ENCODE measurements at places on chromosomes 2 and 18.

DNA sequence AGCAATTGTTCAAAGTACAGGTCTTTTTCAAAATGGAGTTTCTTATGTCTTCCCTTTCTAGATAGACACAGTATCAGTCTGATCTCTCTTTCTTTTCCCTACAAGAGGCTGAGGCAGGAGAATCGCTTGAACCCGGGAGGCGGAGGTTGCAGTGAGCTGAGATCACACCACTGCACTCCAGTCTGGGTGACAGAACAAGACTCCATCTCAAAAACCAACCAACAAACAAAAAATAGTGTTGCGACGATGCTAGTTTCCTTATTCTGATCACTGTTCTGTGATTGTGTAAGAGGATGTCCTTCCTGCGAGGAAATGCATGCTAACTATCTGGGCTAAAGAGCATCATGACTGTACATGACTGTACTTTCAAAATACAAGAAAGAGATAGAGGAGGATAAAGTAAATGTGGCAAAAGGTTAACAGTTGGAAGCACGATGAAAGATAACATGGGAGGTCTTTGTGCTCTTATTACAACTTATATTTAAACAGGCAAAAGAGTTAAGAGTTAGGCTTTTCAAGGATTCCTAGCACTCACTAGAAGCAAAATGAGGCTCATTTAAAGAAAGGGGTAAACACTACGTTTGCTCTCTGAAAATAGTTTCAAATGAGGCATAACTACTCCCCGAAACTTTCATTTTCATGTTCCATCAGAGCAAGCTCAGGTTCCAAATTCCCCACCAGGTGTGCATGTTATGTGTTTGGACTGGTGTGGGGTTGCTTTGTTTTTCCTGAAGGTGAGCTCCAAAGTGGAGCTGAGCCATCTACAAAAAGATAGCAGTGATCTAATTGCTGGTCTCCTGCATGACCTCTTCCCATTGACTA, 23.8 kb downstream of the SOWAHC start:
- no peak for DNase-seq

GRCh38 chr2:236818281-236819045, 248.8 kb downstream of the ACKR3 start:
- DNase-seq, result no peak

- no peak for DNase-seq
These were observed 27.8 kb downstream of the NXPH2 start for GRCh38 chr2:138752197-138752956.

GRCh38 chr2:203463266-203463678, 71.8 kb downstream of the RAPH1 start:
- no peak for DNase-seq

DNA sequence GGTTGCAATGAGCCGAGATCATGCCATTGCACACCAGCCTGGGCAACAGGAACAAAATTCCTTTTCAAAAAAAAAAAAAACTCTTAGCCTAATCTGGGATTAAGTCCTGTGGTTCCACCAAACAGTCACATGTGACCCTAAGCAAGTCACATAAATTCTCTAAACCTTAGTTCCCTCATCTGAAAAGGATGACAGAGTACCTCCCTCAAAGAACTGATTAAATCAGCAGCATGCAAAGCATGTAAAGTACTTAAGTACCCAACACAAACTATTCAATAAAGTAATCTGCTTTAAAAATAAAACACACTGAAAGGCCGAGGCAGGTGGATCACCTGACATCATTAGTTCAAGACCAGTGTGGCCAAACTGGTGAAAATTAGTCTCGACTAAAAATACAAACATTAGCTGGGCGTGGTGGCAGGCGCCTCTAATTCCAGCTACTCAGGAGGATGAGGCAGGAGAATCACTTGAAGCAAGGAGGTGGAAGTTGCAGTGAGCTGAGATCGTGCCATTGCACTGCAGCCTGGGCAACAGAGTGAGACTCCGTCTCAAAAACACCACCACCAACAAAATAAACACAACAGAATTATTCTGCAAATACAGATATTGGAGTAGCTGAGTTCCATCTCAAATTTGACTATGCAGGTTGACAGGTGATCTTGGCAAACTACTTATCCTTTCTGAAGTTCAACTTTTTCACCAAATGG, 7.0 kb downstream of the USP34 start:
- DNase-seq, result no peak

GRCh38 chr2:56522605-56523089, 338.9 kb downstream of the CCDC85A start:
- DNase-seq, result no peak

GRCh38 chr2:226064932-226065570, 665.5 kb downstream of the NYAP2 start:
- DNase-seq, result no peak

DNA sequence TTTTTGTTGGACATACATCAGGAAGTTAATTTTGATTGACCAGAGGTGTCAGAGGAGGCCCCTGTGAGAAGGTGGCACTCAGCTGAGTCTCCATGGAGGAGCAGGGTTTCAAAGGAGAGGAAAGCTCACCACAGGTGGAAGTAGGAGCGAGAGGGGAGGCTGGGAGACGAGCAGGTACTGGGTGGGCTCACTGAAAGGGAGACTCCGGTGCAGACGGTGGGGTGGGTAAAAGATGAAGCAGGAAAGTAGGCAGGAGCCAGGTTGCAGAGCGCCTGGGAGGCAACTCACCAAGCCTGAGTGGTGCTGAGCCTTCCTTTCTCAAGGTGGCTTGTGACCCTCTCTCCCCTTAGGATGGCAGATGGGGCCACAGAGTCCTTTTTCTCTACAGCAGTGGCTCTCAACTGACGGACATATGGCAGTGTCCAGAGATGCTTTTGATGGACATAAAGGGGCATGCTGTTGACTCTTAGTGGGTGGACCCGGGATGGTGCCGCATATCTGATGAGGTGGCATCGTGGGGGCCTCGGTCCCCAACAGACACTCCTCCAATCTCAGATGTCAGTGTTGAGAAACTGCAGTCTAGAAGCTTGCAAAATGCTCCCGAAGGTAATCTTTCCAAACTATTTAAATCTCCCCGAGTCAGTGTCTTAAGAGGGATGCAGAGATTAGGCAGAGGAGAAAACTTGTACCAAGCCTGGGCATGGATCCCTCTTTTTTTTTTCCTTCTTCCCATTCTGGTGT, 64.0 kb downstream of the LPIN1 start:
- DNase-seq, result peak; percentile 22

- DNase-seq, result no peak
These were observed 40.6 kb downstream of the ZRANB3 start for GRCh38 chr2:135490376-135490775.

DNA sequence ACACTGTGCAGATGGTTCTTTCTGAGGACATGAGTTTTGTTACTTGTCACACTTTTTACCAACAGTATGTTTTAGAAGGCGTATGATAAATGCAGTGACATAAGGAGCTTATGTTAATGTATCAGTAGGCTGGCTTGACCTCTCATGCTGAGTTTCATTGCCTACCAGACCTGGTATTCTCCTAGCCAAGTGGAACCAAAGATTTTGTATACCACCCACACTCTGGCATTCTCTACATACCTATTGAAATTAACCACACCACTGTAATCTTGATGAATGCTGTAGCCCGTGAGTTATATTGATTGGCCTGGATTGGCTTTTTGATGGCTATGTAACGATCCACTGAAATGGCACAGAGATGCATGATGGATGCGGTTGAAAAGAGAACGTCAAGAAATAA, 11.4 kb downstream of the HTR2B start:
- DNase-seq, result no peak

GRCh38 chr2:67752969-67753368, 309.8 kb downstream of the C1D start:
- no peak for DNase-seq

- no peak for DNase-seq
These were observed 1397.6 kb upstream of the DDX18 start for GRCh38 chr2:116416731-116417377.

DNA sequence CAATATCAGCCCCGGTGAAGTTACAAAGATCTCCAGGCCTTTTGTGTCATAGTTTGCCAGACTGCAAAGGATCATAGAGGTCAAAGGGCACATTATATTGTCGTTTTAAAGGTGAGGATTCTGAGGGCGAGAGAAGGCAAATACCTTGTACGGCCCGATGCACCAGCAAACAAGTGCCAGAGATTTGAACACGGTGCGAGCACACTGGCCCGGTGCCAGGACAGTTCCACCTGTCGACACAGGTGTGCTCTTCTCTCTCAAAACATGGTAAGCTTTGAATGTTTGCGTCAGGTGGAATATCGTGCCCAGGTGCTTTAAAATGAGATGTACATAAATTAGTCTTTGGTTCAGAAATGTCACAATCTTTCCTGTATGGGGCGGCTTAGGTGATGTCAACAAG, 776.1 kb upstream of the ID2 start:
- no peak for DNase-seq
